ENCODE measurements at places on chromosomes 13 and 19. TPM values are rescaled to one million over a fixed set of nuclear protein-coding genes. Genes with fewer than 3 reads are reported as not detected.

ANKLE1 gene
- total RNA-seq = 0.65 TPM

SLC25A41 gene
- total RNA-seq = not detected

DNA sequence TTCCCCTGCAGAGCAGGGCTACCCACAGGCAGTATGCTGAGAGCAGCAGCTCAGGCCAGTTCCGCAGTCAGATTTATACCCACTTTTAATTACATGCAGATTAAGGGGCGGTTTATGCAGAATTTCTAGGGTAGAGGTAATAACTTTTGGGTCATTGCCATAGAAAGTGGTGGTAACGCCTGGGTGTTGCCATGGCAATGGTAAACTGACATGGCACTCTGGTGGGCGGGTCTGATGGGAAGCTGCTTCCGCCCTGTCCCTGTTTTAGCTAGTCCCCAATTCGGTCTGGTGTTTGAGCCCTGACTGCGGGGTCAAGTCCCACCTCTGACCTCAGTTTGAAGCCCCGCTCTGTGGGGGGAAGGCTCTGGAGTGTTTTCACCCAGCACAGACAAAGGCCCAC is 141.1 kb upstream of the VSTM2B start:
- peaks cover 86% of the 10 kb centered on the region for H3K27me3 ChIP-seq
- H3K4me1 ChIP-seq = no peaks in the 10 kb centered on the region
- H3K4me3 ChIP-seq = no peak overlapping the region
- no peak for DNase-seq

DNA sequence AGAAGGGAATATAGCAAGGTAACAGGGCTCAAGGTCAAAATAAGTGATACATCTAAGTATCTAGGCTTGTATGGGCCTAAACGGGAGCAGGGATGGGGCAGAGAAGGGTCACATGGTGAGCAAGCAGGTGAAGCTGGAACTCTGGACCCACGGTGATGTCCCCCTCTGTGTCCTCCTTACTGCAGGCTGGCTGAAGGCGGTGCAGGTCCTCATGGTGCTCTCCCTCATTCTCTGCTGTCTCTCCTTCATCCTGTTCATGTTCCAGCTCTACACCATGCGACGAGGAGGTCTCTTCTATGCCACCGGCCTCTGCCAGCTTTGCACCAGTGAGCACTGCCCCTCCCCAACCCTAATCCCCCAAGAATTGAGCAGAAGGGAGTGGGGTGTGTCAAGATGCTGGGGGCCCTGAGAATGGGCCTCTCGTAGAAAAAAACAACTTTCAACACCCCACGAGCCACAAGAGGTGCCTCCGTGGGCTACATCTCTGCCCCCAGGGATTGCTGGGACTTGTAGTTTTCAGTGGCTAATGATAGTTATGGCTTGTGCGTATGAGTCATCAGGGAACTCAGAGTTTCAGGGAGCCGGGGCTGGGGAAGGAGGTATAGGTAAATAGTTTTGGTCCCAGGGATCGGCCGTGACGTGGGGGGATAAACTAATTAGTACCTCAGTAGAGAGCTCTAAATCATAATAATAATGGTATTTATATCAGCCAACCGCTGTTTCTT is 4.0 kb downstream of the EMP3 start:
- no peak for DNase-seq
- no peaks in the 10 kb centered on the region for H3K36me3 ChIP-seq
- H3K4me3 ChIP-seq = no peak overlapping the region
- H3K27me3 ChIP-seq = no peaks in the 10 kb centered on the region
- peaks cover 35% of the 10 kb centered on the region for H3K4me1 ChIP-seq
- H3K27ac ChIP-seq = no peak overlapping the region

DNA sequence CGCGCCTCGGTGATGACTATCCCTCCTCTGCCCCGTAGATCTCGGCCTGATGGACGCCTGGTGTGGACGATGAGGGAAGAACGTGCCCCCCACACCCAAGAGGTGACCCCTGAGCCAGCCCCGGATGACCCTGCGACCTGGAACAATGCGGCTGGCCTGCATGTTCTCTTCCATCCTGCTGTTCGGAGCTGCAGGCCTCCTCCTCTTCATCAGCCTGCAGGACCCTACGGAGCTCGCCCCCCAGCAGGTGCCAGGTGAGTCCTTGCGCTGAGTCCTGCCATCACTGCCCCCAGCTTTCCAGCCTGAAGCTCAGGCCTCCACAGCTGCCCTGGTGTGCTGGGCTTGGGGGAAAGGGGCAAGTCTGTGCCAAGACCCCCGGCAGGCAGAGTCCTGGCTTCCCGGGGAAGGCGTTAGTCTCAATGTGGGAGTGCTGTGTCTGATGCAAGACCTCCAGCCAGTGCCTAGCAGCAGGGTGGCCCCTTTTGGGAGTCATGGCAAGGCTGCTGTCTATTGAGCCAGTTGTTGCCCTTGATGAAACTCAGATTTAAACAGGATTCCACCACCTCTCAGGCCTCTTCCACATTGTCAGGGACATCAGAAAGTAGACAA is 67.5 kb downstream of the CHST8 start:
- no peak overlapping the region for H3K4me3 ChIP-seq
- H3K27ac ChIP-seq = no peak overlapping the region
- no peaks in the 10 kb centered on the region for H3K36me3 ChIP-seq
- DNase-seq = no peak
- peaks cover 96% of the 10 kb centered on the region for H3K27me3 ChIP-seq

- H3K27me3 ChIP-seq = no peaks in the 10 kb centered on the region
- DNase-seq = no peak
- H3K4me3 ChIP-seq = no peak within 1 kb of the TSS
- H3K4me1 ChIP-seq = no peaks in the 10 kb centered on the region
- no peaks in the 10 kb centered on the region for H3K36me3 ChIP-seq
Measured at GRCh38 chr19:2282062-2282861, at the start of gene PEAK3. TSS of gene PEAK3 (minus strand) at chr19:2282175. CDS start at chr19:2280931, 1,244 bp downstream.

- H3K27ac ChIP-seq = no peak overlapping the region
- H3K4me1 ChIP-seq = no peaks in the 10 kb centered on the region
- DNase-seq = no peak
- no peaks in the 10 kb centered on the region for H3K36me3 ChIP-seq
Measured at GRCh38 chr13:43102304-43102703, 78.9 kb downstream of the DNAJC15 start.

GRCh38 chr13:101514695-101515275 is 62.3 kb downstream of the ITGBL1 start:
- no peak overlapping the region for H3K4me3 ChIP-seq
- peaks cover 9% of the 10 kb centered on the region for H3K36me3 ChIP-seq
- no peaks in the 10 kb centered on the region for H3K27me3 ChIP-seq
- H3K27ac ChIP-seq = no peak overlapping the region
- DNase-seq = peak; percentile 64

DNA sequence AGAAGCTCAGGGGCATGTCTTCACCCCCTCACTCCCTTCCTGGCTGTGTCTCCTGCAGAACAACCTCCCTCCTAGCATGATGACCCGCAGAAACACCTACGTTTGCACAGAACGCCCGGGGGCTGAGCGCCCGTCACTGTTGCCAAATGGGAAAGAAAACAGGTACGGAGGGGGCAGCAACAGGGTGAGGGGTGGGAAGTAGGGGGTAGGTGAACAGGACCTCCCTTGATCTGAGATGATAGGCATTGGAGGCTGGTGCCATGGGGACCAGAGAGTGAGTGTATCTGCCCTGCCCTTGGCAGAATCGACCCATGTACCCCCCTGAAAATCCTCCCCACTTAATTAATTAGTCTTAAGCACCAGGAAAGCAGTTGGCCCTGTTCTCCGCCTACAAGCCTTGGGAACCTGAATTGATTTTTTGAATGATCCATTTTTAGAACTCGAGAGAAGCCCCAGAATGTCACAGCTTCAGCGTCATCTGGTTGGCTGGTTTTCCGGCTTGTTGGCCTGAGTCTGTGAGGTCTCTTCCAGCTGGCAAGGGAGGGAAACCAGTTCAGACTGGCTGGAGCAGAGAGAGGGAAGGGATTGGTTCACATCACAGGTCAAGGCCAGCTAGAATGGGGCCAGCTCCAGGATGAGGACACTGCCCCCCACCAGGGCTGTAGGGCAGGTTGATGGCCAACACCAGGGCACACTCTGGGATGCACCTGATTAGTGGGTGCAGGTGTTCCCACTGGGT is 28.2 kb downstream of the CKM start:
- no peak overlapping the region for H3K27ac ChIP-seq
- no peaks in the 10 kb centered on the region for H3K4me1 ChIP-seq
